ENCODE measurements at places on chromosomes 3 and 15.

- no peak for DNase-seq
Measured at GRCh38 chr15:45906230-45906629, 271.4 kb downstream of the SQOR start.

DNA sequence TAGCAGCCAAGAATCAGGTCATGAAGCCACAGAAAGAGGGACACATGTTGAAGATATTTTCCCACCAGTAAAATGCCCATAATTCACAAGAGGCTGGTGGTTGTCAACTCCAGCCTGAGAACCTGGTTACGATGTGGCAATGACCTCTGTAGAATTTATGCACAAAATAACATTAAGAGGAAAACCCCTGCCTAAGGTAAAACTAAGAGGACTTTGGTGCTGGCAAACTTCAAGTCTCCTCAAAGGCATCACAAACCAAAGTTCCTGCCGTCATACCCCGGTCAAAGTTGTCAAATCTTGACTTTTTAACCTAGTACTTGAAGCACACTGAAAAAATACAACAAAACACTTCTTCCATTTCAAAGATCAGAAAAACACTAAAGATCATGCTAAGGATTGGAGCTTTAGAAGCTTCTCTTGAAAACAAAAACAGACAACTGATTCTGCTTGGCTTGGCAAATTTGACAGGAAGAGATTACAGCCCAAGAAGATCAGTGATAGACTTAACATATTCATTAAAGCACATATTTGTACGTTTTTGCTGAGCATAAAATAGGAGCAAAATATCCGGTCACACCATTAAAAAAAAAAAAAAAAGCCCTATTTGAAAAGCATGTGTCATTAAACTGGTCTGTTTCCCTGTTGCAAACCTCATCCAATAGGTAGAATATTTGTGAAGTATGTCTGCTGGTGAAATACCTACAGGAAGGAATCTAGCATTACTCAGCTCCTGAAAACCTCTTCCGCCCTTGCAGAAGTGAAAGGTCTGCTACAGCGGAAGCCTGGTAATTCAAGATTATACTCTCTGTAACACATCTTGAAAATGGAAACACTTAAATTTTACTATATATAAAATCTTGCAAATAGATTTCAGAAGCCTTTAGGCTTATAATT is 22.8 kb downstream of the EIF4E3 start:
- no peak for DNase-seq

GRCh38 chr3:71392251-71392650 is 191.3 kb downstream of the FOXP1 start:
- DNase-seq, result no peak

GRCh38 chr3:194871864-194872668 is 186.4 kb downstream of the FAM43A start:
- DNase-seq, result peak; percentile 42

- no peak for DNase-seq
Measured at GRCh38 chr3:44228900-44229299, 12.8 kb upstream of the TOPAZ1 start.

- DNase-seq, result peak; percentile 90
Measured at GRCh38 chr15:43150191-43150929, 17.0 kb downstream of the TMEM62 start.

DNA sequence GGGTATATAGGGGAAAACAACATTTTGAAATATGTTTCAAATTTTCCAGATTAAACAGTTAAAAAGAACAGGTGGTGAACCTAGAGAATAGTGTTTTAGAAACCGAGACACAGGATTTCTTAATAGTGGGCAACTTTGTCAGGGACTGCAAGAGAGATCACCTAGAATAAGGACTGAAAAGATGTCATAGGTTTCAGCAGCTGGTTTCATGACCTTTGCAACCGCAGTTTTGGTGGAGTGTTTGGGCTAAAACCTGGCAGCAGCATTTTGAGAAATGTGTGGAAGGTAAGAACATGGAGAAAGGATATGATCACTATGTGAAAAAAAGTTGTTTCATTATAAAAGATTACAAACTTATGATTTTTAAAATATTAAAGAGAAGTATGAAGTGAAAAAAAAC is 34.9 kb downstream of the PRKCI start:
- DNase-seq, result no peak

- no peak for DNase-seq
Measured at GRCh38 chr3:120652281-120652680, 29.8 kb downstream of the HGD start.

- peak; percentile 64 for DNase-seq
Measured at GRCh38 chr3:148075771-148076716, 621.7 kb upstream of the AGTR1 start.
